Vagina (tissue), 2 donors: ENCODE measurements at places on chromosomes 6 and 20. TPM values are rescaled to one million over a fixed set of nuclear protein-coding genes. Genes with fewer than 3 reads are reported as not detected.

- DNase-seq: no peak
Measured at GRCh38 chr6:149484733-149485700, at the start of gene ZC3H12D. Gene ZC3H12D, minus strand, starts transcription at chr6:149485014. Its CDS starts 10,471 bp downstream, at chr6:149474543.

GRCh38 chr6:167734662-167735083 lies 92.0 kb upstream of the AFDN start:
- no peak for DNase-seq

DNA sequence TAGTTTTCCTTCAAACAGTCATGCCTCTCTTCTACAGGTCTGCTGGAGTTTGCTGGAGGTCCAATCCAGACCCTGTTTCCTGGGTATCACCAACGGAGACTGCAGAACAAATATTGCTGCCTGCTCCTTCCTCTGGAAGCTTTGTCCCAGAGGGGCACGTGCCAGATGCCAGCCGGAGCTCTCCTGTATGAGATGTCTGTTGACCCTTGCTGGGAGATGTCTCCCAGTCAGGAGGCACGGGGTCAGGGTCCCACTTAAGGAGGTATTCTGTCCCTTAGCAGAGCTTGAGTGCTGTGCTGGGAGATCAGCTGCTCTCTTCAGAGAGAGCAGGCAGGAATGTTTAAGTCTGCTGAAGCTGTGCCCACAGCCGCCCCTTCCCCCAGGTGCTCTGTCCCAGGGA lies 666.9 kb downstream of the FRK start:
- DNase-seq: no peak

GRCh38 chr20:60091861-60092260 lies 133.6 kb downstream of the CDH26 start:
- DNase-seq: no peak

DNA sequence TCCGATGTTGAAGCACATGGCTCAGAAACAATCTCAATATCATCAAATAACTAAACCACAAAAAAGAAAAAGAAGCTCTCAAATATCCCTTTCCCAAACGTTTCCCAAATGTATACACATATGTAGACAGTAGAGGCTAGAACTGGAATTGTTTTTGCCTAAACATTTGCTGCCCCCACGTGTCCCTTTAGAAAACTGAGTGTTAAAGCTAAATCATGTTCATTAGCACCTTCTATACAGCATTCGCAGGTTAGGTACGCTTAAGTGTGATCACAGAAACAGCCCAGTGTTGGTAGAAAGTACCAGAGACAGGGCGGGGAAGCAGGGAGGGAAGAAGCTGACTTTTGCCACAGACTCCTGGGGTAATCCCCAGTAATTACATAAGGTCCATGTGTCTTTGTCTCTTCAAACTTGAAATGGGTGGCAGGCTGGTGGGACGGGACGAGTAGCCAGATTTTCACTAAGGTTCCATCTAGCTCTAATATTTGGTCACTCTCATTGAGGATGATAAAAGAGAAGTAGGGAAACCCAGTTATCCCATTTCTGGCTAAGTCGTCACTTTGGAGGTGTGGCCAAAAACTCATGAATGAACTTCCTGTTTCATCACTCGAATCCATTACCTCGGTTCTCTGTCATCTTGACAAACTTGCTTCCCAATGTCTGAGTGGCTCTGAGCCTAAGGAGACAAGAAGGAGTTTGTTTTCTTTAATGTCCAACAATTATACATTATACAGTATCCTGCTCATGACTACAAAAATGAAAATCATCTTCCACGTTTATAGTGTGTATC lies 15.0 kb upstream of the TFAP2A start:
- DNase-seq: no peak

- DNase-seq: no peak
Measured at GRCh38 chr6:47379328-47379727, 69.6 kb upstream of the TNFRSF21 start.

GRCh38 chr6:36733300-36733699 lies 35.7 kb downstream of the RAB44 start:
- DNase-seq: no peak

Gene GHRH
- total RNA-seq: not detected

Gene SIRPB2
- total RNA-seq: 2.9 TPM

Gene ACTL10
- 1.5 TPM for total RNA-seq

Gene ALDH5A1
- 14.2 TPM for total RNA-seq

Gene RGS17
- total RNA-seq: 0.25 TPM
